Left lung (tissue), 14 donors: ENCODE measurements at places on chromosomes 12 and 14.

DNA sequence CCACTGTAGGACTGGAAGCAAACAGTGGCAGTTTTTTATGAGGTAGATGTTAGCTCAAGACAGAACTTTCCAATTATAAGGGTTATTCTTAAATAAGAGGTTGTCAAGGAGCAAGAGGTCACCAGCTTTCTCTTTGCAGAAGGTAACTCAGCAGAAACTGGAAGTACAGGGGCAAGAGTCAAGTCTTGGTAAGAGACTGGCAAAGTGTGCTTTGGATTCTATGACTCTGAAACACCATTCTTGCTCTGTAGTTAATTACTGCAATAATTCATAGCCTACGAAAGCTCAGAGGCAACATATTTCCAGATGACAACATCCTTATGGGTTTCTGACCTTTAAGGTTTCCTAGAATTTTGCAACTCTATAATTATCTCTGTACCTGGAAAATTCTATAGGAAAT, 51.3 kb downstream of the RMST start:
- no peak for DNase-seq

DNA sequence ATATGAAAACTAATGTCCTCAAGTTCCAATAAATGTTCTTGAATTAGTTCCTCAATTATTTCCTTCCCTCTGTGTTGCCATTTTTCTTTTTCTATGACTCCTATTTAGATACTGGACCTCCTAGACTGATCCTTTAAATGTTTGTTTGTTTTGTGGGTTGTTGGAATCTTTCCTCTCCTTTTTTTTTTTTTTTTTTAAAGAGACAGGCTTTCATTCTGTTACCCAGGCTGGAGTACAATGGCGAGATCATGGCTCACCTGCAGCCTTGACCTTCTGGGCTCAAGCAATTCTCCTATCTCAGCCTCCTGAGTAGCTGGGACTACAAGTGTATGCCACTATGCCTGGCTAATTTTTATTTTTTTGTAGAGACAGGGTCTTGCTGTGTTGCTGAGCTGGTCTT, 9.6 kb downstream of the PRKAG1 start:
- DNase-seq = no peak

DNA sequence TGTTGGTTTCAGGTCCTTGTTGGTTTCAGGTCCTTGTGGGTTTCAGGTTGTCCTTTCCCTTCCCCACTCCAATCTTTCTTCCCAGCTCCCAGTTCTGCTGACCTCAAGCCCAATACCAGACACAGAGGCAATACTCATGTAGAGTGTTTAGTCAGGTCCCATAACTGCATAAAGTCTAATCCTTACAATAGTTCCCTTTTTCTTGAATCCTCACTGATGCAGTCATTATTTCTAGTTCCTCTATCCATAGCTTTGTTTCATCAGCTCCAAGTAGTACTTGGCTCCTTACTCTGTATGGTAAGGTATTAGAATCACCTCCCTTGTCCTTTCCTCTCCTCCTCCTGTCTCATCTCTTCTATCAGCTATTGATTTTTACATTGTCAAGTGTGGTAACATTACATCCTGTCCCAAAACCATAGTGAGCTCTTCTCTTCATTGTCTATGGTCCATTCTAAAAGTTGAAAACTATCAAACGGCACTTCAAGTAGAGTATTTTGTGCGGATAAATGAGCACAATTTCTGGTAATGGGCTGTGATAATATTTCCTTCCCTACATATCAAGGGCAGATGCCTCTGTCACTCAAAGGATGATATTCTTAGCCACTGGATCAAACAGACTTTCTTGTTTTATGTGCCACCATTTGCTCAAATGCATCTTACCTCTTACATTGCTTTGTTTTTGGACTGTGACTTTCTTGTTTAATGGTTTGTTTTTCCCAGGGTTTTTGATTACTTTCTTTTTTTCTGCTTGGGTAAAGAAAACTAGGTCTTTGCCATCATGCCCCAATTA, 57.2 kb upstream of the JDP2 start:
- no peak for DNase-seq

- DNase-seq = no peak
Observed at GRCh38 chr14:34684578-34684977, 29.8 kb downstream of the CFL2 start.

DNA sequence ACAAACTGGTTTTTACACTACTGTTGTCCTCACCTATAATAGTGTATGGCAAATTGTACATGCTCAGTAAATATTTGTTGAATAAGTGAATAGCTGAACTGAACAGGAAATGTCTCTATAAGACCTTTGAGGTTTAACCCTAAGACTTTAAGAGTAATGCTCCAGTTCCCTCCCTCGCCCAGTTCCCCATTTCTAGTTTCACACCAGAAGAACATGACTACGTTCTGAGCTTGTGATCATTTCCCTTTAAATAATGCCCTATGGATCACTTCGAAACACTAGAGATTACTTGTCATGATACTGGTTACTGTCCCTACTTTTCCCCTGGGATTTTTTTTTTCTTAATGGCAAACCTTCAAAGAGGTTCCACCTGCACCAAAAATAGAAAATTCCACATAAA, 69.3 kb downstream of the PRKD1 start:
- no peak for DNase-seq

DNA sequence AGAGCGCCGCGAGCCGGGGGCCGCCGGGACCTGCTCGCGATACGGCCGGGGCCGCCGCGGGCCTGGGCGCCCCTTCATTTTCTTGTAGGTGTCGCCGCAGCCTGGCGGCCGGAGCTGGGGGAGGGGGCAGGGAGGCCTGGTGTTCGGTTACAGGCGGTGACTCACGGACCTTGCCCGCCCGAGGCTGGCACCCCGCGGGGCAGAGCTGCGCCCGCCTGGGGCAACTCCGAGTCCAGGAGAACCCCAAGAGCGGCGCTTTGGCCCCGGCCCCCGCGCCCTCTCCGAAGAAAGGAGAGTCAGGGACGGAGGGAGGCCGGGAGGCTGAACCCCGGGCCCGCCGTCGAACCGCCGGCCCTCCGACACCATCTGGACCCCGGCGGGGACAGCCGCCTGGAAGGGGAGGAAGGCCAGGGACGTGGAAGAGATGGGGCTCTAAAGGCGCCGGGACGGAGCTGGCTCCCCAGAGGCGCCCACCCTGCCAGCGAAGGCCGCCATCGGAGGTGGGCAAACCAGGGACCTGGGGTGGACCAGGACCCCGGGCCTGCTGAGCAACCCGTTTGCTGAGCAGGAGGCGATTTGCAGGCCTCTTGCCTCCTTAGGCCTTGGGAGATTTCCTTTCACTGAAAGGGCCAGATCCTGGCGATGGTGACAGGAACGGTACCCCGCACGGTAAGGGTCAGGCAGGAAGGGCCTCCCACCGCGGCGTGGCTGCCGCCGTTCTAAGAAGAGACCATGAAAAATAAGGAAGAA, 843 bp upstream of the NUAK1 start:
- peak; percentile 89 for DNase-seq

DNA sequence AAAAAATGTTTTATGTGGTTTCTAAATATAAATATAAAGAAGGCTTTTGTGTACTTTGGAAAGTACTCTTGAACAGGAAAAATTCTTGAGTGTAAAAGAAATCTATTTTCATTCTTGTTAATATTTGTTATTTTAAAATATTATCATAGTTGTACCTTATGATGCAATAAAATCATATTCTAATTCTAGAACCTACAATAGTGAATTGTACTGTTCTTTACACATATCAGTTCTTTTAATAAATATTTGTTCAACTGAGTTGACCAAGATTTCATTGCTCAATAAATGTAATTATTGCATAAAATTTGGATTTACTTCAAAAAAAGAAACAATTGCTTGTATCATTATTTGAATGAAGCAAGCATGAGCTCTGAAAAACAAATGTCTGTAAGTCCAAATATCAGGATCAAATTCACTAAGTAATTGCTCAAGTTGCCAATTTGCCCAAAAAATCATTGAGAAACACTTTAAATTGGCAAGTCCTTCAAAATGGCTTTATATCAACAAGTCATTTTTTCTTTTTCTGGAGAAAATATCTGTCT, 191.6 kb upstream of the SLC16A7 start:
- DNase-seq = no peak

- no peak for DNase-seq
Observed at GRCh38 chr14:78455896-78456435, 285.8 kb downstream of the NRXN3 start.

DNA sequence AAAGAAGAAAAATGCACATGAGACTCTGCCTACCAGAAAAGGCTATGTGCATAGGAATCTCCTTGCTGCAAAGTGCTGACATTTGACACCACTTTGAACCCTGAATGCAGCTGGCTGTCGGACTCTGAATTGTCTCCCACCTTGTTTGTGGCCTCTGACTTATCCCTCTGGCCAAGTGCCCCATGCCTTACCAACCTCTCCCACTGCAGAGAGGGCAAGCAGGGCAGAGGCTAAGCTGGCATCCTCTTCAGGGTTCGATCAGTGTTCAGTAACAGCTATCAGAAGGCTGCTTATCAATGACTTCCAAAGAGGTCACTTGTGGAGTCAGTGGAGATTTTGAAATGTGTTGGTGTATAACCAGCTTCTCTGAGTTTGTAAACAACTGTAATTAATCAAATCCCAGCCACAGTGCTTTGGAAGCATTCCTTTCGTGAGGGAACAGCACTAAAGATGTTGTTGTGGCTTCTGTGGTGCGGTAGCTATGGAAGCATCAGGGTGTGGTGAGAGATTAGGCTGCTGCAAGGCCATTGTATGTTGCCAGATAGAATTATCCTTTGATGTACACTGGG, 22.6 kb upstream of the BMP4 start:
- DNase-seq = no peak

GRCh38 chr12:50568338-50569091, 63.7 kb downstream of the DIP2B start:
- no peak for DNase-seq

- peak; percentile 25 for DNase-seq
Observed at GRCh38 chr14:105843444-105844046, 317.2 kb downstream of the TMEM121 start.

GRCh38 chr12:52771088-52771487, 6.1 kb downstream of the KRT76 start:
- no peak for DNase-seq

DNA sequence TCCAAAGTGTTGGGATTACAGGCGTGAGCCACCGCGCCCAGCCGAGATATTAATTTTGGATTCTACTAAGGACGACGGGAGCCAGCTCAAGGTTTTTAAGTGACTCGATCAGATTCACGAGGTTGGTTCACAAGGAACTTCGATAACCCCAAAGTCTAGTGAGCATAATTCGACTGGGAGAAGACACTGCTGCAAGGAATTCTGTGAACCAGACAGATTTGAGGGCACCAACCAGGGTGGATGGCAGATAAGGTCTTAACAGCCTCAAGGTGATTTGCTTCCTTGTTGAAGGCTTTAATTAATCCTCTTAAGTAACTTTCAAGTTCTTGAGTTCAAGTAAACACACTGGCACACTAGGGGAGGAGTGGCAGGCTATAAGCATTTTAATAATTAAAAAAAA, 1.1 kb upstream of the KLHDC2 start:
- DNase-seq = peak; percentile 19

GRCh38 chr14:75689012-75689411, 28.0 kb downstream of the TTLL5 start:
- DNase-seq = no peak

GRCh38 chr14:21990116-21990515, 316.5 kb upstream of the OR4E1 start:
- no peak for DNase-seq

- DNase-seq = no peak
Observed at GRCh38 chr14:58553959-58554358, 83.8 kb upstream of the DACT1 start.

- no peak for DNase-seq
Observed at GRCh38 chr14:50122291-50122690, 5.9 kb upstream of the VCPKMT start.

DNA sequence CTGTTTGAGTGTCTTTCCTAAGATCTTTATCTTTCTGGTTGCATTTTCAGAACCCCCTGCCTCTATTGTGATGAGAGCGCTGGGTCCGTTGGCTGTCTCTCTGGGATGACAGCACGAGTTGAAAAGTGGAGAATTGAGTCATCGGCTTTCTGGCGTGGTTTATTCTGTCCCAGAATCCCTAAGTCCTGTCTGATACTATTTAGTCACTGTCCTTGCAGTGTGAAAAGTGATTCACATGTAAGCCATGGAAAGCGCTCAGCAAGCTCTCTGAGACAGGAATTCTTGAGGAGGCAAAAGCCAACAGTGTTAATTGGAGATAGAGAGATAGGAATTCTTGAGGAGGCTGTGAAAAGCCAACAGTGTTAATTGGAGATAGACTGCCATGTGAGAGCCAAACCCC, 121.7 kb downstream of the CHST11 start:
- no peak for DNase-seq

DNA sequence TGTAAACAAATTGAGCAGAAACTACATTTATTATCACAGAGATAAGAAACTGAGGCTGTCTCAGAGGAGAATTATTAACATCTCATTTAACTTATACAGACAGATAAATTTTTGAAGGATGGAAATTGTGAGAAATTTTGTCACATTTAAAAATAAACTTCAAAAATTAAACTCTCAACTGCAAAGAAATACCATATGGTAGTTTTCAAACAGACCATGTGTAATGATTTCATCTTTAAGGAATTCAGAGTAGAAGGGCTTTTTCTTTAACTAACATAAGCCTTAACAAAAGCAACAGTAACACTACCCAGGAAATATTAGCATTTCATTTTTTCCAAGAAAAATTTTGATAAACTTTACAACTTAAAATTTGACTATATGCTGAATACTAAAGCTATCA, 26.6 kb downstream of the NUP37 start:
- DNase-seq = no peak

DNA sequence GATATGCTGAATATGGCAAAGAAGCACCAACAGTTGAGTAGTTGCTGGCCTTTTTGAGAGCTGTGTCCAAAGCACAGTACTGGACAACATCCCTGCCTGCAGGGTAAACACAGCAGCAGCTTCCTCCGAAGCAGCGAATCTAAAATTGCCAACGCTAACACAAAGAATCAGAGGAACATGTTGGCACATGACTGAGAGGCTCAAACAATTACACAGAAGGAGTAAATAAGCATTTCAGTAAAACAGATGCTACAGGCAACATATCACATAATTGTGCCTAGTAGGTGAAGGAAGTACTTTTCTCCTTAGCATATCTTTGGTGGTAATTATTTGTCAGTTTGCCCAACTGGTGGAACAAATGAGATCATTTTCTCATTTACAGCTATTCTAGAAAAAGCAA, 52.1 kb downstream of the KICS2 start:
- no peak for DNase-seq

- peak; percentile 56 for DNase-seq
Observed at GRCh38 chr14:76101391-76102379, 50.0 kb upstream of the GPATCH2L start.

GRCh38 chr12:109571773-109572505, 1.4 kb downstream of the MMAB start:
- no peak for DNase-seq
